Dermis blood vessel endothelial cell (primary cell): ENCODE measurements at places on chromosomes 4 and X. TPM values are rescaled to one million over a fixed set of nuclear protein-coding genes. Genes with fewer than 3 reads are reported as not detected.

- DNase-seq, result peak; percentile 28
Measured at GRCh38 chr4:82984459-82984858, 26.2 kb downstream of the LIN54 start.

The PNMA3 gene
- 0.09 TPM in 1 of 2 replicates, not detected in the other for total RNA-seq

DNA sequence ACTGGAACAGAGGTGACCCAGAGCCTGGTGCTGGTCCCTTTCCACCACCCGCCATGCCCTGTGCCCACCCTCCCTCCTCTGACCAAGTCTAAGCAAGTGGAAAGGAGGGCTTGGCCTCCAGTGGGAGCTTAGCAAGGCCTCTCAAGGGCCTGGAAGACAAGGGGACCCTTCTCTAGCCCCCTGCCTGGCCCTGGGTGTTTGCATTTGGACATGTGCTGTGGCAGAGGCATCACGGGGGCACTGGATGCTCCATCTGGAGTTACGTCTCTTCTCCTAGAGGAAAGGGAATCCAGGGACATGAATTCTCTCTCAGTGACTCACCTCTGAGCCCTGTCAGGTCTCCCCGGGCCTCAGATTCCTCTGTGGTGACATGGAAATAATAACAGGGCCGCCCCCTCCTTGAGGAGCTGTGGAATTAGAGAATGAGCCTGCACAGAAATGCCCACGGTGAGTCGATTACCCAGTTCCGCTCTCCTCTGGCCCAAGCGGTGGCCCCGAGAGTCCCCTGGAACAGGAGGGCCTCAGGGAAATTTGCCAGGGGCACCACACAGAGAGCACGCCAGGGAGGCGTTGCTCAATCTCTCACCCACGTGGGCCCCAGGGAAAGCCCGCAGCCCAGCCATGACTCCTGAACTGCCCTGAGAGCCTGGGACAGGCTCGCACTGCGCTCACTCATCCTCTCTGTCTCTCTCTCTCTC is 189.6 kb downstream of the BCOR start:
- DNase-seq, result peak; percentile 70

- no peak for DNase-seq
Measured at GRCh38 chr4:5884796-5885195, 8.1 kb downstream of the CRMP1 start.

The ANK2 gene
- 41.4 and 65.1 TPM in 2 replicates for total RNA-seq

The NPFFR2 gene
- not detected in 2 replicates for total RNA-seq

The ZCCHC12 gene
- total RNA-seq, result under 0.01 and 0.05 TPM in 2 replicates

DNA sequence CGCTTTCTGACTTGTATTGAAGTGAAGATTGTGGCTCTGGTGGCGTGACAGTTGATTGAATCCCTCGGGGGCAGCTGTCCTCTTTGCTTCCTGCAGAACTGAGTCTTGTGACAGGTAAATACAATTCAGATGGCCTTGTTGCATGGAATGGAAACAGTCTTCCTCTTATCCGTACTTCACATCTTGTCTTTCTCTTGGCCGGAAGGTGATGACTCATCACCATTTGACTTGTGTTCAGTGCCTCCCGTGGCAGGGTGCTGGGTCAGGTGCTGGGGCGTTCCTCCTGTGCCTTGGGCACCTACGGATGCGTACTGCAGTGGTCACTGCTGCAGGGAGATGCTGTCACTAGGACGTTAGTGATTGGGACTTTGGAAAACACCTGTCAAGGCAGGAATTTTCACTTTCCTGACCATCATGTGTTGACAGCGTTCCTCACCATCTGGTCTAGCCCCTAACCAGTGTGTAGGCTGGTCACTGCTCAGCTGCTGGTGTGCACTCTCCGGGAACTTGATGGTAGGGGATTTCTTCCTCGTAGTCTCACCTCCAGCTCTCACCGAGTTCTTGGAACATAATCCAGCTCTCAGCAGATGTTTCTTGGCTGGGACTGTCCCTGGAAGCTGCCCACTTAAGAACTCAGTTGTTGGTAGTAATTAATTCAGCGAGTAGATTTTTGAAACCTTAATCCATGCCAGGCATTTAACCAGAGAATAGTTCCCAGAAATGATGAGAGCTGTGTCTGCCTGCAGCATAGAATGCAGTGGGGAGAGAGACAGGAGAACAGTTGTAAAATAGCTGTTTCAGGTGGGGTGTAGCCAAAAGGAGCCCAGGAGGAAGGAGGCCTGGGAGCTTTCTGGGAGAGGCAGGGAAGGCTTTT is 7.2 kb downstream of the TBC1D14 start:
- DNase-seq, result peak; percentile 47

- peak; percentile 95 for DNase-seq
Measured at GRCh38 chr4:124641715-124642381, 70.7 kb downstream of the ANKRD50 start.

- DNase-seq, result no peak
Measured at GRCh38 chr4:144181391-144181790, 40.9 kb upstream of the GYPA start.

- DNase-seq, result no peak
Measured at GRCh38 chrX:66994729-66995128, 355.9 kb upstream of the EDA2R start.

The MAGED1 gene
- 64.3 and 82.4 TPM in 2 replicates for total RNA-seq

- peak; percentile 48 for DNase-seq
Measured at GRCh38 chrX:95764972-95765451, 919.6 kb upstream of the DIAPH2 start.

DNA sequence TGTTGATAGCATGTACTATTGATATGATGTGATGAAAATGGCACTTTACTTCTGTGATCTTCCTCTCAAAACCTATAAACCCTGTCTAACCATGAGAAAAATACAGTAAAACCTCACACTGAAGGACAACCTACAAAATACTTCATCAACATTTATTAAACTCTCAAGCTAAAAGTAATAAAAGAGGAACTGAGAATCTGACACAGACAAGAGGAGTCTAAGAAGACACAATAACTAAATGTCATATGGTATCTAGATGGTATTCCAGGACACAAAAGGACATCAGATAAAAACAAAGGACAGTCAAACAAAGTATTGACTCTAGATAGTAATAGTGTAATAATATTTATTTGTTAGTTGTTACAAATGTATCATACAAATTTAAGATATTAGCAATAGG is 655.3 kb downstream of the SH3BGRL start:
- no peak for DNase-seq

GRCh38 chr4:173195109-173195508 is 26.5 kb downstream of the GALNT7 start:
- no peak for DNase-seq

The MAGEB1 gene
- not detected in 2 replicates for total RNA-seq

GRCh38 chrX:41889317-41890025 is 33.9 kb downstream of the CASK start:
- no peak for DNase-seq

DNA sequence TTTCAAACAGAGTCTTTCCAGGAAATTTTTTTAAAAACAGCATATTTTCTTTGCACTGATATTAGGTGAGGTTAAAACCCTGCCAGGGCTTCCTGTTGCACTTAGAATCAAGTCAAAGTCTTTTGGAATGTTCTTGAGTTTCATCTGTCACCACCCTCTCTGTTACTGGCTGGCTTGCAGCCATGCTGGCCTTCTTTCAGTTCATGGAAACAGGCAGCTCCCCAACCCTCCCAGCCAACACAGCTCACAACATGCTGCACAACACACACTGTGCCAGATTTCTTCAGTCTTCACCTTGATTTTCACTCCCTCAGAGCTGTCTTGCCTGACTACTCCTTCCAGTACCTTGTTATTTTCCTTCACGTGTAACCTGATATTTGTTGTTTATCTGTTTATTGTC is 129.5 kb downstream of the KCNIP4 start:
- peak; percentile 38 for DNase-seq

DNA sequence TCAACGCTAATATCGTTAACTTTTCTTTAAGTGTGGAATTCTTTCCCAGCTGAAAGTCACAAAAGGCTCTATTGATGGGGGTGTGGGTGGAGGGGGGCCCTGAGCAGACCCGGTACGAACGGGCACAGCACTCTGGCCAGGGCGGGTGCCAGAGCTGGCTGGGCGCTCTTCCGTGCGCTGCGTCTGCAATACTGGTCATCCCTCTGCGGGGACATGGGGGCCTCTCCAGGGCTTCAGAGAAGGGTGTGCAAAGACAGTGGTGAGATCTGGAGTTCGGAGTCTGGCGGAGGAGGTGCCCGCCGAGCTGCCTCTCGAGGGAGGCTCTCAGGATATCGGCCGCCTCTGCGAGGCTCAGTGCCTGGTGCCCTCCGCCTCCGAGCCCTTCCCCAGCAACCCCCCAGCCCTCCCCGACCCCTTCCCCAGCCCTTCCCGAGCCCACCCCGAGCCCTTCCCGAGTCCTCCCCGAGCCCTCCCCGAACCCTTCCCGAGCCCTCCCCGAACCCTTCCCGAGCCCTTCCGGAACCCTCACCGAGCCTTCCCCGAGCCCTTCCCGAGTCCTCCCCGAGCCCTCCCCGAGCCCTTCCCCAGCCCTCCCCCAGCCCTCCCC is 34.3 kb downstream of the FGFRL1 start:
- DNase-seq, result no peak

The CFAP99 gene
- total RNA-seq, result 0.17 TPM in 1 of 2 replicates, not detected in the other

GRCh38 chr4:26772096-26772873 is 88.4 kb upstream of the STIM2 start:
- DNase-seq, result no peak

GRCh38 chrX:47283015-47283771 is 50.4 kb downstream of the USP11 start:
- no peak for DNase-seq

GRCh38 chr4:111991797-111992196 is 153.5 kb upstream of the FAM241A start:
- peak; percentile 47 for DNase-seq

DNA sequence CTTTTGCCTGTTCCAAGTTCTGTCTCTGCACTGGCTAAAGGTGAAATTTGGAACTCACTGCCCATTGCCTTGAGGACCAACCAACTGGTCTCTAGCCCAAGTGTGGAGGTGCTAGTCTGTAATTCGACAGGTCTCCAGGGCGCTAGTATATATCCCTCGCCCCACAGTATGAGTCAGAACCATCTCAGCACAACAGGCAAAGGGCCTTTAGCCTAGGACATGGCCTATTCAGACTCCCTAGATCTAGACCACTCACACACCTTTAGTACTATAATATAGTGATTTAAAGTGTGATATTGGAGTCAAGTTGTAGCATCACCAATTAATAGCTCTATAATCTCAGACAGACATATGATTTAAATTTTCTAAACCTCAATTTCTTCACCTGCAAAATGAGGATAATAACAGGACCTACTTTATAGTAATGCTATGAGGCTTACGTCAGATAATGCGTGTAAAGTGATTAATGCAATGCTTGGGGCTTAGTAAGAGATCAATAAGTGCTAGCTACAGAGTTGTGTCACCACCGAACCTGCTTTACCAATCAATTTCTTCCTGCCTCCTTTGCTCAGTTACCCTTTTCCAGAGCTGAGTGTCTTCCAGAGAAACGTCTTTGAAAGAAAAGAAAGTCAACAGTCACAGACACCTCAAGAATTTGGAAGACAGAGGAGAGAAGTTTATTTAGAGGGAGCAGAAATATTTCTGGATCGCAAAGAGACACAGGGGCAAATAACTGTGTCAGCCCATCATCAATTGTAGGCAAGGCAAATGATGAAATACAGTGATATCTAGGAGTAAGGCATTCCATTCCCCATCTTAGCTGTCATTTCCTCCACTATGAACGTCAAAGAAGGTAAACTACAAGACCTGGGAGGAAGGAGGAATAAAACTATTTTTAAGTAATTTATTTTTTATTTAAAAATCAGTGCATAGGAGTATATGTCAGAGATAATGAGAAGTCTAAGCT is 2.3 kb downstream of the NOX1 start:
- DNase-seq, result no peak

The RXFP1 gene
- not detected in 2 replicates for total RNA-seq

DNA sequence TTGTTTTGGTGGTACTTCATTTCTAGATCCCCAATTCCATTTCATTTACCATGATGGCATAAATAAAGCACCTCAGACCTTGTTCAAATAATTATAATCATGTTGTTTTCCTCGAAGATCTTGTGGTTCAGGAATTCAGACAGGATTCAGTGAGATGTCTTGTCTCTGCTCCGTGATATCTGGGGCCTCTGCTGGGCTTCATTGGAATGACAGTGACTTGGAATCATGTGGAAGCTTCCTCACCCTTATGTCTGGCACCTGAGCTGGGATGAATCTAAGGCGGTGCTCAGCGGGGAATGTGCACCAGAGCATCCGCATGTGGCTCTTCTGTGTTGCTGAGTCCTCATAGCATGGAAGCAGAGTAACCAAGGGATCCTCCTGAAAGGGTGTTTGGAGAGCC is 132.2 kb downstream of the VEGFC start:
- DNase-seq, result no peak

The EXOC1L gene
- total RNA-seq, result not detected in 2 replicates

The NAP1L2 gene
- 2.2 and 2.8 TPM in 2 replicates for total RNA-seq

DNA sequence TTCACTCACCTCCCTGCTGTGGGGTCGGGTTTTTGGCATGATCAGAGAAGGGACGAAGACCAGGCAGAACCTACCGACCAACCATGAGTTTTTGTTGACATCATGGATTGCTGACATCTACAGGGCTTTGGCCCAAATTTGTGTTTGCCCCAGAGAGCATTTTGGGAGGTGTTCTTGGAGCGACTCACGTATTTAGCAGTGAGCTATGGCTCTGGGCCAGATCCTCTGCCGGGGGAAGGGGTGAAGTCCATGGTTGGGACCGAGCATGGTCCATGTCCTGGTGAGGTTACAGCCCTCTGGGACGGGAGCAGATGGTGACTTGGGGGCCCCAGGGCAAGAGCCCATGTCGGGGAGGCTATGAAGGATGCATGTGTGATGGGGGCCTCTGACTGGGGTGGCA is 17.4 kb downstream of the SORCS2 start:
- DNase-seq, result no peak

DNA sequence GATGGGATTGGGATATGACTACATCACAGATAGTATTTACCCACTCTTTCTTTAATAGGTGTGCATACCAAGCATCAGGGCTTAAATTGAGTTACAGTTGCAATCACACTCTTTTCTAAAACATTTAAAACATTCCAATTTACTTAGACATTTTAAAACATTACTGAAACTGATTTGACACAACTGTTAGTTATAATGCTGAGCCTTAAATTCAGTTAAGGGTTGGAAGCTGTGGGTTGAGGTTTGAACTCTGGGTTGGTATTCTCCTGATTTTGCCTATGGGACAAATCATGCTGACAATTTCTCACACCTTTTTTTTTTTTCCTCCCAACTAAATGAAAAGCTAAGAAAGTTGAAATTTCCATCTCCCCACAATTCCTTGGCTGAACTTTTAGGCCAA is 16.3 kb downstream of the SLIT2 start:
- DNase-seq, result no peak

GRCh38 chrX:96424007-96424406 is 260.6 kb upstream of the DIAPH2 start:
- no peak for DNase-seq

GRCh38 chrX:123425471-123425870 is 241.4 kb downstream of the GRIA3 start:
- DNase-seq, result no peak

The TSPAN7 gene
- total RNA-seq, result 25.2 and 28.4 TPM in 2 replicates

The TRIML2 gene
- 1.4 TPM in 1 of 2 replicates, not detected in the other for total RNA-seq

The ARMCX2 gene
- total RNA-seq, result 62.5 and 63.8 TPM in 2 replicates

- DNase-seq, result no peak
Measured at GRCh38 chr4:81571105-81571504, 99.4 kb upstream of the RASGEF1B start.

- no peak for DNase-seq
Measured at GRCh38 chr4:120434756-120435155, 368.1 kb upstream of the MAD2L1 start.

The KCTD8 gene
- total RNA-seq, result 0.65 and 1.0 TPM in 2 replicates
